Activated CD4-positive, alpha-beta memory T cell treated with anti-CD3 and anti-CD28 coated beads for 36 hours (primary cell): ENCODE measurements at places on chromosomes 7 and 10.

DNA sequence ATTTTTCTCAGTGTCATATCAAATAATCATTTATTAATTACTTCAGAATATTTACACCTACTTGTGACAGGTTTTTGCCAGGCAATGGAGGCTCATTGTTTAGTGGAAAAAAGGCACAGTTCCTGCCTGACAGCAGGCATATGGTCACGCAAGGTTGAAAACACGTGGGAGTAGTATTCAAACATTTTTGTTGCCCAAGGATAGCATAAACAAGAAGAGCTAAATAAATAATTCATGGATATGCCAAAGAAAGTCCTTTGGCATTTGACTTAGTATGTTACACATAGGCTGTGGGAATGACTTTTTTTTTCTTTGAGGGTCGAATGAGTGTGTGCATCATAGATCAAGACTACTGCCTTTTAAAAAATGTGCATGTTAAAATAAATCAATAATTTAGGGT, 120.5 kb upstream of the SEMA3E start:
- DNase-seq: no peak

DNA sequence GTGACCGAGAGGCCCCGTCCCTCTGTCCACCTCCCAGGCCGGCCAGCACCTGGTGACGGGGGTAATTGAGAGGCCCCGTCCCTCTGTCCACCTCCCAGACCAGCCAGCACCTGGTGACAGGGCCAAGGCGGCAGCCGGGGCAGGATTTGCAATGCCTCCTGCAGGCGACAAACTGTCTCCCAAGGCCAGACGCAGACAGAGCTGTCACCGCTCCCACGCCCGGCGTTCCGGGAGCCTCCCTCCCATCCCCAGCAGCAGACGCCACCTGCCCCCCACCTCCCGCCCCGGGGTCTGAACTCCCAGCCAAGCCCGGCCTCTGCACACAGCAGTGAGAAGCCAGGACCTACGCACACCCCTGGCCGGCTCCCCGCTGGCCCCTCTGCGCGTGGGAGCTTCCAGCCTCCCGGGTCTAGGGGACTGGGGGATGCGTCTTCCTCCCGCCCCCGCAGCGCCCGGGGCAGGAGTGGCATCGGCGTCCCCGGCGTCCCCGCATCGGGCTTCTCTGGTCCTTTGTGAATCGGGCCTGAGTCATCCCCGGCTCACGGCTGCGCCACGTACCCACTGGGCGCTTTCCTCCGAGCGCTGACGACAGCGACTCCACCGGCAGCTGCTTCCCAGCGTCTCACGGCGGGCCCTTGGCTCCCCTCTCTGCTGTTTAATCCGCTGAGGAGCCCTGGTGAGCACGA, 95.1 kb upstream of the DIP2C start:
- DNase-seq: peak; percentile 82

- no peak for DNase-seq
These were observed 227.2 kb downstream of the PLXNA4 start for GRCh38 chr7:132349075-132349474.

DNA sequence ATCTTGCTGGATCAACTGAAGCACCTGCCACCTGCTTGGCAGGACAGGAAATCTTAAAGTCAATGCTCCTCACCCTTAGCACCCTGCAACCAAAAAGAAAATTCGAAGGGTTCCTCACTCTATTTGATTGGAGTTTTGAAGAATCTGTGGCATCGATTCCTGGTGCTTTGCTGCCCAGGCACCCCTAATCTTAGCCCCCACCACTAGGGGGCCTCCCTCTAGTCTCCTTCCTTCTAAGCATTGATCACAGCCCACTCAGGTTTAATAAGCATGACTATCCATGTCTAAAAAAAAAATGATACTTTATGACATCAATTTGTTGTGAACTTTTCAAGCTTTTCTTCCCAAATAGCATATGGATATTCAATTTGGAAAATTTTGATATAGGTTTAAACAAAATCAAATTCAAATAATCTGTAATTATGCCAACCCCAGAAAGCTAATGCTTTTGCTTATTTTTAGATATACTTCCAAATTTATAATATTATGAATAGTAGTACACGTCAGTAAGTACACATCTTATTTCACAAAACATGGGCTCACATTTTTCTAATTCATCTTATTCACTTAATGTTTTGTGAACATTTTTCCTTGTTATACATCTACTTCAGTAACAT, 45.3 kb downstream of the NRG3 start:
- no peak for DNase-seq

DNA sequence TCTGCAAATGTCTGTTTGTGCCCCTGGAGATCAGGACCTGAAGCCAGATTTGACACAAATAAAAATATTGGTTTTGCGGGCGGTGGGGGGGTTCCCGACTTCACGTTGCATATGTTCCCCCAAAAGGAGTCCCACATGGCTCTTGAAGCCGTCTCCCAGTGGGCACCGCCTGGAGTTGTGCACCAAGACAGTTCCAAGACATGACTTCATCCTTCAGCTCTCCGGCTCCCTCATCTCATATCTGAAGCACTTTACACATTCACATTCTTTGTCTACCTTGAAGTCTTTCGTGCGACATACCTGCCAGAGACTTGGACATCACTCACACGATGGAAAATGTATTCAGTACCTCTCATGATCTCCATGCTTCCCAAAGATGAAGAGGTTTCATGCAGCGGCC, 362.8 kb upstream of the FOXK1 start:
- no peak for DNase-seq

- no peak for DNase-seq
These were observed 36.5 kb upstream of the SLC39A12 start for GRCh38 chr10:17915181-17915580.

GRCh38 chr7:47439181-47439667, 142.7 kb downstream of the TNS3 start:
- DNase-seq: no peak

GRCh38 chr10:69892816-69893215, 91.1 kb downstream of the COL13A1 start:
- DNase-seq: no peak

DNA sequence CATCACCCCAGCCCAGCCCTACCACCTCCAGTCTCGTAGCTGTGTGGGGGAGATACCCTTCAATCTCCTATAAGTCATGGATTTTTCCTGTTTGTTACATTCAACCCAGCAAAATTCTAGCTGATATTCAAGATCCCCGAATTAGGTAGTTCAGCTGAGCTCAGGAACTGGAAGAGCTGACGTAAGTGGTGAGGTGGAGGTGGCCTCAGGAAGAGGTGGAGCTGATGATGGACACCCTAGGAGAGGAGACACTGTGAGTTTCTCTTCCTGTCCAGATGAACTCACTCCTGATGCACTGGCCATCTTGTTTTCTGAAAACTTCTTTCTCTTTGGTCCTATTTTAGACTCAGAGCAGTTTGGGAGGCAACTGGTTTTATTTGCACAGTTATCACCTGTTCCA, 90.5 kb upstream of the PITRM1 start:
- no peak for DNase-seq
